Activated B cell treated with CpG ODN at 0.5 μM for 24 hours (primary cell): ENCODE measurements at places on chromosomes 3 and 15. TPM values are rescaled to one million over a fixed set of nuclear protein-coding genes. Genes with fewer than 3 reads are reported as not detected.

C15orf62 gene
- 5.7 and 6.5 TPM in 2 replicates for total RNA-seq

- DNase-seq: no peak
Observed at GRCh38 chr15:45221967-45222366, 30.1 kb upstream of the SLC28A2 start.

ZNF660 gene
- 4.8 and 5.2 TPM in 2 replicates for total RNA-seq

- DNase-seq: no peak
Observed at GRCh38 chr3:150407051-150407807, 869 bp upstream of the TSC22D2 start.

CACNA1D gene
- 1.9 and 2.0 TPM in 2 replicates for total RNA-seq

DNA sequence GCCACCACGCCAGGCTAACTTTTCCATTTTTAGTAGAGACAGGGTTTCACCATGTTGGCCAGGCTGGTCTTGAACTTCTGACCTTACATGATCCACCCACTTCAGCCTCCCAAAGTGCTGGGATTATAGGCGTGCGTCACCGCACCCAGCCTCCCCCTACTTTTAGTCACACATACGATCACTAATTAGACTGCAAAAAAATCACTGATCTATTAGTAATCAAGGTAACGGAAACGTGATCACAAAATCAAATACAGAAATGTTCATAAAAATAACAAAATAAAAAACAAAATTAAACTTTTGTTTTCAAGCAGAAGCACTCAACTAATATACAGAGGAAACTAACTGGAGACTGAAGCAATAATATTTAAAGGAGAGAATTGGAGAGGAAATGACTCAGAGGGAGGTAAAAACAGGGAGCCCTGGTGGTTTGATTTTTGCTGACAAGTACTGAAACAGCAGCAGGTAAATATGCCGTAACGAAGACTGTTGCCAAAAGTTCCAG is 4.6 kb downstream of the WDR53 start:
- no peak for DNase-seq

CMTM8 gene
- 0.24 TPM in 1 of 2 replicates, not detected in the other for total RNA-seq

DNA sequence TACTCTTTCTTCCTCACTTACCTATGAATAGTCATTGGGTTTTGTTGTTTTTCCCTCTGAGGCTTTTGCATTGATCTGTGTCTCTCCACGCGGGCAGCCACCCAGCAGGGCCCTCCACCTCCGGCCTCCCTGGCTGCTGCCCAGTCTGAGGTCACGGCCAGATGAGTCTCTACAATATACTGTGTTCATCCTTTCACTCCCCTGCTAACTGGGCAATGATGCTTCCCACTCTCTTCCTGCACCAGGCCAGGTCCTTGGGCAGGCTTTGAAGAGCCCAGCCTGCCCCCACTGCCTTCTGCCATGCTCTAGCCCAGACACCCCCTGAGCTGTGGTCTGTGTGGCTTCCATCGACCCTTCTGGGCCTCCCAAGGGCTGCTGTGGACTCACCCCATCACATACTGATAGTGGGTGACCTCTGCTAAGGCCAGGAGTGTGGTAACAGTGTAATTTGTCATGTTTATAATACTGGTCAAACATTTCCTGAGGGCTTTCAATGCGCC is 18.0 kb downstream of the PDIA5 start:
- DNase-seq: no peak

DNA sequence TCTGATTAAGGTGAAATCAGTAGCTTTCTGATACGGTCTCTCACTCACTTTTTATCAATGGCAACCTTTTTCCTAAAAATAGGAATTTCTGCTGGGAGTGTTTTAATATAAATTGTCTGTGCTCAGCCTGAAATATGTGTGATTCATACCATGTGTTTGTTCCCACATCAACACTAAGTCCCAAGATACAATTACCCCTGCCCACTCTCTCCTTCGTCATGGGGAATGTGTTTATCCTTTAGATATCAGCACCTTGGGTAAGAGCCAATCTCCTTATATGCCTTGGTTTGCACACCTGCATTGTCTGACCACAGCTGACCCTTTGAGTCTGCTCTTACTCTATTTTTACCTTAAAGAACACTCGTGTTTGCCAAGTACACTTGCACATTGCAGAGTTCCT is 356.4 kb downstream of the LPP start:
- DNase-seq: no peak

DLL4 gene
- 0.05 TPM in 1 of 2 replicates, not detected in the other for total RNA-seq

GRCh38 chr15:60635507-60636352 is 156.8 kb upstream of the ICE2 start:
- no peak for DNase-seq

CADM2 gene
- total RNA-seq: not detected in 2 replicates

CIB2 gene
- total RNA-seq: 3.5 and 3.7 TPM in 2 replicates

RAB7A gene
- total RNA-seq: 169 and 190 TPM in 2 replicates

GRCh38 chr3:32313723-32314473 is 75.4 kb downstream of the CMTM8 start:
- no peak for DNase-seq

DNA sequence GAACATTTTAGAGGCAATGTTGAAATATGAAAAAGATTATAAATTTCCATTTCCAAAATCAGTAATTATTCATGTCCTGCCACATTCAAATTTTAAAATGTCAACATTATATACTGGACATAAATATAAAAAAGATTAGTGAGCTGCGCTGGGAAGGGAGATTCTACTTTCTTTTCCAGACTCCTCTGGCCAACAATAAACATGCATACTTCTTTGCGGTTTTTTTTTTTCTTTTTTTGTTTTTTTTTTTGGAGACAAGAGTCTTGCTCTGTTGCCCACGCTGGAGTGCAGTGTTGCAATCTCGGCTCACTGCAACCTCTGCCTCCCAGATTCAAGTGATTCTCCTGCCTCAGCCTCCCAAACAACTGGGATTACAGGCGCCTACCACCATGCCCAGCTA is 105.5 kb downstream of the ADAM10 start:
- DNase-seq: no peak
